NCI-H2227 treated with DMSO at 0.1 percent for 48 hours (cell line): ENCODE measurements at places on chromosomes 16 and 17.

DNA sequence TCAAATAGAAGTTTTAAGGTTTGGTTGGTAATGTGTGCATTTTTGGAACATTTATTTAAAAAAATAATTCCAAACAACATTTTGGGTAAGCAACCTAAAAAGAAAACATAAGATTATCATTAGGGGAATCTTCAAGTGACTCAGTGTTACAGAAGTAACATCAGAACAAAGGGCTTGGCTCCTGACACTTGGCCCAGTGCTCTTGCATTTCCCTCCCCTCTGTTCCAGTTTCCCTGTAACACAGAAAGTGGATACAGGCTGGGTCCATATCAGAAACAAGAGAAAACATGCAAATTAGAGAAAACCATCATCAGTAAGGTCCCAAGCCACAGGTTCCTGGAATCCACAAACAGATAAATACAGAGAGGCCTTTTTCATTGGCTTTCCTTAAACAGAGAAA is 40.1 kb downstream of the SKAP1 start:
- DNase-seq = no peak

- no peak for DNase-seq
Observed at GRCh38 chr16:3358871-3359270, 3.2 kb downstream of the OR2C1 start.

- DNase-seq = no peak
Observed at GRCh38 chr17:79281803-79282202, 207.2 kb downstream of the ENGASE start.

- no peak for DNase-seq
Observed at GRCh38 chr16:76941113-76941512, 249.9 kb upstream of the MON1B start.

- DNase-seq = no peak
Observed at GRCh38 chr16:62967163-62967562, 930.9 kb upstream of the CDH8 start.

GRCh38 chr17:81537343-81537855 is 9.2 kb downstream of the FSCN2 start:
- no peak for DNase-seq

DNA sequence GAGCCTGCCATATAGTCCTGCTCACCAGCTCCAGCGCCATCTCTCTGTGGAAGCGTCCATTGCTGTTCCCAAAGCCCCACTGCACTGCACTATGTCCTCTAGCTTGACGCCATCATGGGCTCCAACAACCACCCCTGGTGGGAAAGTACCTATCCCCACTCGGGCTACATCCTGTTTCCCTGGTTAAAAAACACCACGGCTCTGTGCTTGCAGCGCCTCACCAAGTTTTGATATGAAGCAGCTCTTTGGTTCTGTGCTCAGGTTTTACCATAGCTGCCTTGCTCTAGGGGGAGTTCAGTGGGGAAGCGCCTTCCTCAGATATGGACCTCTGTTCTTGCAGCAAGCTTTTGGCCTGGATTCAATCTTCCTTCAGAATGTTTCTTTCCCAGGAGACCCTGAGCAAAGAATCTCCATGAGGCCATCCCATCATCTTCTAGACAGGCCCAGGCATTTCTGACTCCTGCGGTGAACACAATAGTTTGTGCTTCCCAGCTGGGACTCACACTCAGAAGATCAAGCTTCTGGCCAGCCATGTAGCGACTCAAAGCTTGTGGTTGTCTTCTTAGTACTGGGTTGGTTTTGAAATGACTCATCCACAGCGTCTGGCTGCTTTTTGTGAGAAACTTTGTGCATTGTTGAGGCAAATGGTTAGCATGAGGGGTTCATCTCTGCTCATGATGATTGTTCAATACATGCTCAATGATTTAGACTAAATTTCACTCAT is 39.5 kb downstream of the DYNLRB2 start:
- no peak for DNase-seq

DNA sequence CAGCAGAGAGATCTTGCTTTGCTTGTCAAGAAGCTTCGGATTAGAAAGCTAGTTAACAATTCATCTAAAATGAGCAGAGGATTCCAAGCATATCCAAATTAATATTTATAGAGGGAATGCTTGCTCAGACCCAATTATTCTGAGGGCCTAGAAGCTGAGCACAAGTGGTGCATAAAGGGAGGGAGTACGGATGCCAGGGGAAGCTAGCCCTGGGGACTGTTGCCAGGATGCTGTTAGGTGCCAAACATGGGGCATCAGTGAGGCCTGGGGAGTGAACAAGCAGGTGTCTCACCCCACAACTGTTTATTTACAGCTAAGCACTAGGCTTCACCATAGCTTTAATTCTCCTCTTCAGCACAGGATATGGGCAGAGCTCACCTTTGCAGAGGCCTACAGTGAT is 684.1 kb upstream of the C16orf82 start:
- DNase-seq = no peak

DNA sequence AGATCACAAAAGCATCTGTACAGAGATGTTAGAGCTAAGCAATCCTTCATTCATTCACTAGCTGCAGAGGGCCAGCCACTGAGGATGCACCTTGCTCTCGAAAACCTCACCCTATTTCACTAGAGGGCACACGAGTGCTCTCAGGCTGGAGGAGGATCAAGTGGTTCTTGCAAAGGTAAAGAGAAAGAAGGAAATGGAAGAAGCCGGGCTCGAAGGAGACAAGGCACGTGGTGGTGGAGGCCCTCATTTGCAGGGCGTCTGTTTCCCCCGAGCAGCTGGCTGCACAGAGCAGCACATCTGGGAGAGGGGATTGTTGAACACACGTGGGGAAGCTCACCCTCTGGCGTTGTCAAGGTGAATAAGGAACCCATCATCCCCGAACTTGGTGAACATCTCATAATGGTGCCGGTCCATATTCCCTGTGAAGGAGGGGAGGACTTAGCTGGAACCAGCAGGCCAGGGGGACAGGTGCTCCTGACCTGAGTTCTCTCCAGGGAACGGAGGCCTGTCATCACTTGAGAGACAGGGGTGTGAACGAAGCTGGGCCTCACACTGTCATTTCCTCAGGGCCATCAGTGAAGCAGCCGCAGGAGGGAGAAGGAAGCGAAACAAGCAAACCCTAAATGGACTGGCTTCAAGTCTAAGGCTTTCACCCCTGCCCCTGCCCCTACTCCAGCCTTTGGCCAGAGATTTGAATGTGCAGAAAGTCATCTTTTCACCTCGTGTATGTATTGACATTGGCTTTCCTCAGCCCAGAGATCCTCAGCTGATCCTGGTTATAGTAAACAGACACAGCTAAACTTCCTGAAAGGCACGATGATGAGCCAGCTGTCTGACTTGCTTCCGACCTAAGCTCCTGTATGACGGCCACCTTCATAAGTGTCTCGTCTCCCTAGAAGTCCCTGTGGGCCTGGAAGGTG is 27.6 kb downstream of the PRKAR1A start:
- no peak for DNase-seq

DNA sequence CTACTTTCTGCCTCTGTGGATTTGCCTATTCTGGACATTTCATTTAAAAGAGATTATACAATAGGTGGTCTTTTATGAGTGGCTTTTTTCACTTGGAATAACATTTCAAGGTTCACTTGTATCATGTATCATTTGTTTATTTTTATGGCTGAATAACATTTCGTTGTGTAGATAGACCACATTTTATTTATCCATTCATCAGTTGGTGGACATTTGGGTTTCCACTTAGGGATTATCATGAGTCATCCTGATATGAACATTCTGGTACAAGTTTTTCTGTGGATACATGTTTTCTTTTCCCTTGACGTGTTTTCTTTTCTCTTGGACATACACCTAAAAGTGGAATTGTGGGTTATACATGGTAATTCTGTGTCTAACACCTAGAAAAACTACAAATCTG is 25.3 kb downstream of the PRSS54 start:
- no peak for DNase-seq

DNA sequence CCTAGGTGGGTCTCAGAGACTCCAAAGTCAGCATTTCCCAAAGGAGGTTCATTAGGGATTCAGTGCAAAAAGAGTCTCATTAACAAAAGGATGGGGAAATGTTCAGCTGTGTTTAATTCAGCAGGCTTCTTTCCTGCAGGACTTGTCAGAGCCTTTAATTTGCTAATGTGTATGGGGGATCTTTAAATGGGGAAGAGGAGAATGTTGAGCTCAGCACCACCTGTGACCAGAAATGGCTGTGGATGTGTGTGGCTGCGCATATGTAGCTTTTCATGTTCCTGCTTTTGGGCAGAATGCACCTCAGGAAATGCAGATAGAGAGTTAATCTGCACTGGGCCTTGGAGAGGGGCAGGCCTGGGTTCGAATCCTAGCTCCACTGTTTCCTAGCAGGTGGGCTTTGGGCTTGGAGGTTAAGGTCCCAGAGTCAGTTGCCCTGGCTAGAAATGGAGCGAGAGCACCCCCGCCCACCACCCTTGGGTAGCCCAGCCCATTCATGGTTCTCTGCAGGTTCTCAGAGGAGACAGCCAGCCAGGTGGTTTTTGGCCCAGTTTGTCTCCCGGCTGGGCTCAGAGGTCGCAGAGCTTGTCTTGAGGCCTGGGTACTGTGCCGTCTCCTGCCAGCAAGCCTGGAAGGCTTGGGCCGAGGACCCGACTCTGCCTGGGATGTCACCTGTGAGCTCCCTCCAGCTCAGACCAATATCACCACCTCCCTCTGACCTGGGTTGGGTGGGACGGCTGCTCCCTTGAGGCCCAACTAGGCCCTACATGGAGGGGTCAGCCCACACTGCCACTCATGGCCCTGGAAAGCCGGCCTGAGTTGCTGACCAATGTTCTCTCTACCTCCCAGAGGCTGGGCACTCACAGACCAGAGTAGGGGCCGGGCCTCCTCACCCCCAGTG is 9.3 kb downstream of the ADCY7 start:
- DNase-seq = no peak

- DNase-seq = no peak
Observed at GRCh38 chr16:19288872-19289799, 3.6 kb downstream of the CLEC19A start.

DNA sequence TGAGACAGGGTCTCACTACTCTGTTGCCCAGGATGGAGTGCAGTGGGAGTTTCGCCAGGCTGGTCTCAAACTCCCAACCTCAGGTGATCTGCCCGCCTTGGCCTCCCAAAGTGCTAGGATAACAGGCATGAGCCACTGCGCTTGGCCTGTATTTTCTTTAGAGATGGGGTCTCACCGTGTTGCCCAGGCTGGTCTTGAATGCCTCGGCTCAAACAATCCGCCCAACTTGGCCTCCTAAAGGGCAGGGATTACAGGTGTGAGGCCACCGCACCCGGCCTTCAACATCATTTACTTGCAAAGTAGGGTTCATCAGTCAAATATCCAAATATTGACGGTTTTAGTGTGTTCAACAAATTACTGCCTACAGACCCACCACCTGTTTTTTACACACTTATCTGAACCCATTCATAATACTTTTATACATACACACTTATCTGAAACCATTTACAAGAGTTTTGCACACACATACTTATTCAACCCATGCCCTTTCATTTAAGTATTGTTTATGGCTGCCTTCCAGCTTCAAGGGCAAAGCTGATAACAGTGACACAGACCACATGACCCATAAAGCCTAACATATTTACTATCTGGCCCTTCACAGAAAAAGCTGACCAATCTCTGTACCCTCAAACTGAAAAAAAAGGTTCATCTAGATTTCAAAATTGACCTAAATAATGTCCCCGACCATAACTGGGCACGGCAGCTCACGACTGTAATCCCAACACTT is 11.9 kb downstream of the TMEM170A start:
- no peak for DNase-seq

DNA sequence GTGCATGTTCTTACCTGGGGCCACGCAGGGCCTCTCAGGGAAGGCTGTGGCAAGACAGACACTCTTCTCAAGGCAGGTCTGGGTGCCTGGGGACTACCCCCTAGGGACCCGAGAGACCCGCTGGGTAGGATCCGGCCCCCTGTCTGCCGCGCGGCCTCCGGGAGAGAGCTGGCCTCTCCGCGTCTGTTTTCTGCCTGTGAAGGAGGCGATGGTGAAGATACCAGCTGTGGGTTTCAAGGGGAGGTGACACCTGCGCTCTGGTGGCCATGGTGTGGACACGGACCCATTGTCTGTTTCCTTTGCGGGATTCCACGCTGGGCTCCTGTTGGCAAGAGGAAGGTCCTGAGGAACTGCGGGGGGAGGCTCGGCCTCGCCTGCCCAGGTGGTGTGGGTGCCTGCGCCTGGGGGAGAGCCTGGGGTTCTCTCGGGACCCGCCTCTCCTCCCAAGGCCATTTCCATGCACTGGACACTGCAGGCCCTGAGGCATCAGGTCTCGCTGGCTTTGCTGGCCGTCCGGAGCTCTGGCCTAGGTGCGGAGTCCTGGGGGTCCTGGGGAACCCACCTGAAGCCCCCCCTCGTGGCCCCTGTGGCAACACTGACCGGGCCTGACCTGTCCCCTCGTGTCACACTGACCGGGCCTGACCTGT is 12.2 kb upstream of the METRNL start:
- DNase-seq = no peak

GRCh38 chr17:31494259-31495021 is 103.0 kb downstream of the RAB11FIP4 start:
- DNase-seq = no peak

DNA sequence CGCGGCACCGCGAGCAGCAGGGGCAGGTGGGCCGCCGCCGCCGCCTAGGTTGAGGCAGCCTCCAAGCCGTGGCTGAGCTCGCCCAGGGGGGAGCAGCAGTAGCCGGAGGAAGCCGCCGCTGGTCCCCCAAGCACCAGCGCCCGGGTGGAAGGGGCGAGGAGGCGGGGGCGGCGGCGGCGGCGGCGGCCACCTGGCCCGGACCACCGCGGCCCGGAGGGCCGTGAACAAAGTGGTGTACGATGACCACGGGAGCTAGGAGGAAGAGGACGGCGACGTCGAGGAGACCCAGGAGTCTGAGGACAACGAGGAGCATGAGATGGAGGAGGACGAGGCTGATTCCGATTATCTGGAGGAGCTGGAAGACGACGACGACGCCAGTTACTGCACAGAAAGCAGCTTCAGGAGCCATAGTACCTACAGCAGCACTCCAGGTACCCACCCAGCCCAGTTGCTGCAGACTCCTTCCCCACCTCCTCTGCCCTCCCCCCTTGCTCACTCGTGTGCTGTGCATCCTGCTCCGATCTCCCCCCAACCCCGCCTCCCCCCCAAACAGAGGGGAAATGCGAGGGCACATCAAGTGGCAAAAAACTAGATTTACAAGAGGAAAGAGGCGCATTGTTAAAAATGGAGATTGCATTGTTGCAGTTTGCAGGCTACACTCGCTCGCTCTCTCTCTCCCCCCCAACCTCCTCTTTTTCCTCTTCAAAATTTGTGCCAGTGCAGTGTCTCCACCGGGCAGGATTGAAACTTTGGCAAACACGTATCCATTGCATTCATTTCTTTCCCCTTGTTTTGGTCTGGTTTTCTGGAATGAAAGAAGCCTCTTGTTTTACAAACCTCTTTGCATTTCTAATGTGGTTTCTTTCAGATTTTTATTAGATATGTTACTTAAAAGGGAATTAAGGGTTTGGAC is 41.8 kb upstream of the AMZ2 start:
- DNase-seq = peak; percentile 36

GRCh38 chr16:11372829-11373306 is 27.6 kb downstream of the RMI2 start:
- DNase-seq = peak; percentile 9

GRCh38 chr16:89655062-89655643 is 2.4 kb downstream of the CHMP1A start:
- no peak for DNase-seq

- no peak for DNase-seq
Observed at GRCh38 chr17:34118564-34118963, 136.5 kb upstream of the CCL2 start.

- no peak for DNase-seq
Observed at GRCh38 chr16:23464196-23464595, 11.2 kb upstream of the COG7 start.

GRCh38 chr17:63974594-63975192 is 2.0 kb upstream of the SCN4A start:
- DNase-seq = no peak
